ENCODE measurements at places on chromosomes 11 and 22. TPM values are rescaled to one million over a fixed set of nuclear protein-coding genes. Genes with fewer than 3 reads are reported as not detected.

The KRTAP5-8 gene
- total RNA-seq = not detected

The KDM4E gene
- total RNA-seq = not detected

The PGM2L1 gene
- 12.5 TPM for total RNA-seq

The DDI1 gene
- total RNA-seq = not detected

The OR6A2 gene
- 0.30 TPM for total RNA-seq

The CNTF gene
- 3.1 TPM for total RNA-seq

The DEPDC7 gene
- 8.9 TPM for total RNA-seq

The PKP3 gene
- 0.69 TPM for total RNA-seq

The CCDC15 gene
- total RNA-seq = 1.9 TPM
